ENCODE measurements at places on chromosomes 11 and 22.

- no peak for DNase-seq
Measured at GRCh38 chr11:17610085-17610894, 63.2 kb downstream of the OTOG start.

DNA sequence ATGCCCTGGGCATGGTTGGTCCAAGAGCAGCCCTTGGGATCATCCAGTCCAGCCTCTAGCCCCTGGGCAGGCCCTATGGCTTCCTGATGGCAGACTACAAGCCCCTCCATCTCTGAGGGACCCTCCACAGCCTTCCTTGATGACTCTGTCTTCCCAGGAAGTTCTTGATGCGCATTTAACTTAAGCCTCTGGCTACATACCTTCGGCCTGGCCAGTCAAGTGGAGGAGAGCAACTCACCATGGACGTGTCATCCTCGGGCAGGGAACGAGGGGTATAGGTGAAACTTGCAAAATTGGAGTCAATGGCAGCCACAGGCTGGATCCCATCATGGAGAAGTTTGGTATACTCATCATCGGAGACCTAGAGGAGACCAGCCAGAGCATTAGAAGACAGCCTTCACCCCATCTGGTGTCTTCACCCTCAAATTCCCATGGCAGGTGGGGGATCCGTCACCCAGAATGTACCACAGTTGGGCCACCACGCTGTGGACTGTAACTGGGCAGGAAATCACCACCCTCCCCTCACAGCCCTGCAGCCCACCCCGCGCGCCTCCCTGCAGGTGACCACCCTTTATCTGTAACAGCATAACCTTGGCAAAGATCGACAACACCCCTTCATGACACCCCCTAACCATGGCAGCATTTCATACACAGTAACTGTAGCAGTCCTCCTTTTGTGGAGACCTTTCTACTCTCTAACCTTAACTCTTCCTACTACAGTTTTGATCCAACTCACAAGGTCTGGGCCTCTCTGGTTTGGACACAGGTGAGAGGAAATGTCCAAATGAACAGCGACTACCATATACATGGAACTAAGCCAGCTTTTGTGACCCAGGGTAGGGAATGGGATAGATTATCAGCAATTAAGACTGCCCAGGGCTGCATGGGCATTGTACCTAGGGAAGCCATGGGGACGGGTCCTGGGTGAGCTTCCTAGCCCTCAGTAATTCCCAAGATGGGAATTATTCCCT, 91.7 kb downstream of the PDE2A start:
- no peak for DNase-seq

DNA sequence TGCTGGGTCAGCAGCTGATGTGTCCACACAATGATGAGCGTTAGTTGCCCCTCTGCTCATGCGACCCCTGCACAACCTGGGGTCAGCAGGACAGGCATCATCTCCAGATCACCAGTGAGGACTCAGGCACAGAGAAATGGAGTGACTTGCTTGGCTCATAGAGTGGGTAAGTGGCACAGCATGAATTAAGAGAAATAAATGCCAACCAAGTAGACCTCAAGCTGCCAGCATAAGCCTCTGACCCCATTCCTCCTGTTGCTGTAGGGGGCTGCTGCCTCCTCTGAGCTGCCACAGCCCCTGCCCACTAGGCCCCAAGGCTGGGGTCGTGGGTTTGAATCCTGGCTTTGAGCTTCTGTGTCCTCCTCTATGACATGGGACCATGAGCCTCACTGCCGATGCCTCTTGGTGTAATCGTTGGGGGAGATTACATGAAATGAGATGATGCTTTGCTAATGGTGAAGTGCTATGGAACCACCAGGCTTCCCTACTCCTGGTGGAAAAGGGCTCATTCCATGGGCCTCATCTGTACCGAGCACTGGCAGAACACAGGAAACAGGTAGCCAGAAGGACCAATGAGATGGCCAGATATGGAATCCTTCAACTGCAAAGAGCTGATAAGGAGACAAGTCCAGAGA, 33.6 kb downstream of the LRRC32 start:
- DNase-seq = no peak

DNA sequence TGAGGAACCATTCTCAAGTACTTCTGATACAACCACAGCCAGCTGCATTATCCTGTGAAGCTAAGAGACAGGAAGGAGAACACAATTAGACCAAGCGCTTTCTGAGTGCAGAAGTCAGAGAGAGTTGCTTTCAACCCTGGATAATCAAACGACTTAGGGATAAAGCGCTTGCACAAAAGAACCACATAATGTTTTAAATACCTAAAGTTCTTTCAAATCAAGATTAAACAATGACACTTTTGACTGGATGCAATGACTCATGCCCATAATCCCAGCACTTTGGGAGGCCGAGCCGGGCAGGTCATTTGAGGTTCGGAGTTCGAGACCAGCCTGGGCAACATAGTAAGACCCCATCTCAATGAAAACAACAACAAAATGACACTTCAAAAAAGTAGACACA, 145.1 kb downstream of the SWAP70 start:
- no peak for DNase-seq

- DNase-seq = no peak
Measured at GRCh38 chr11:62195945-62196344, 5.9 kb downstream of the SCGB1D1 start.

DNA sequence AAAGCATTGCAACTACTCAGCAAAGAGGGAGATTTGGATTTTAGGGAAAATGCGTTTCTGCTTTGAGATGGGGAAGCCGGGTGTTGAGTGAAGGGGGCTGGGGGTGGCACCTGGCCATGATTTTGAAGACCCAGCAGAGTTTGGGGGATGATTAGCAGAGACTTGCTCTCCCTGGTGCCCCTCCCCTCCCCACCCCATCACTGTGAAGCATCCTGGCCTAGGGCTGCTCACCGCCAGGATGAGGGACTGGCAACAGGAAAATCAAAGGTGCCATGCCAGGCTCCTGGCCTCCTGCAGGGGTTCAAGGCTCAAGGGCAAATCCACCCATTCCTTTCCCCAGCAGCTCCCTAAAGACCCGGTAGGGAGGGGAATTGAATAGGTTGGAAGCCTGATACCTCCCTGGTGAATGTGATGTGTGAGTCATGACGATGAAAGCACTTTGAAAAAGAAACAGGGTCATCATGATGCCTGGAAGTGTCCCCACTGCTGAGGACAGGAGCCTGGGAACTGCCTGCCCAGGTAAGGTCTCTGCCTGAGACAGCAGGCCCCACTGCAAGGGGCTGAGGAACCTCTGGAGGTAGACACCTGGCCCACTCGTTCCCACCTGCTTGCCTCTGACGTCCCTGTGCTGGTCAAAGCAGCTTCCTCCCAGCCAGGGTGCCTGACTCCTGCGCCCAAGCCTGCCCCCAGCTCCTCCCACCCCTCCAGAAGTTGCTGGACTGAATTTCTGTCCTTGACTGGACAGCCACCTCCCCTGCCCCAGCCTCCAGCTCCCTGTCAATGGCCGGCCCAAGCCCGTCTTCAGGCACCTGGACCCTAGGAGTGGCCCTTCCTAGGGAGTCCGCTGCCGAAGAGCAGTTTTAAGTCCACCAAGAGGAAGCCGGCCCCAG, 1.7 kb downstream of the CHST1 start:
- DNase-seq = no peak

DNA sequence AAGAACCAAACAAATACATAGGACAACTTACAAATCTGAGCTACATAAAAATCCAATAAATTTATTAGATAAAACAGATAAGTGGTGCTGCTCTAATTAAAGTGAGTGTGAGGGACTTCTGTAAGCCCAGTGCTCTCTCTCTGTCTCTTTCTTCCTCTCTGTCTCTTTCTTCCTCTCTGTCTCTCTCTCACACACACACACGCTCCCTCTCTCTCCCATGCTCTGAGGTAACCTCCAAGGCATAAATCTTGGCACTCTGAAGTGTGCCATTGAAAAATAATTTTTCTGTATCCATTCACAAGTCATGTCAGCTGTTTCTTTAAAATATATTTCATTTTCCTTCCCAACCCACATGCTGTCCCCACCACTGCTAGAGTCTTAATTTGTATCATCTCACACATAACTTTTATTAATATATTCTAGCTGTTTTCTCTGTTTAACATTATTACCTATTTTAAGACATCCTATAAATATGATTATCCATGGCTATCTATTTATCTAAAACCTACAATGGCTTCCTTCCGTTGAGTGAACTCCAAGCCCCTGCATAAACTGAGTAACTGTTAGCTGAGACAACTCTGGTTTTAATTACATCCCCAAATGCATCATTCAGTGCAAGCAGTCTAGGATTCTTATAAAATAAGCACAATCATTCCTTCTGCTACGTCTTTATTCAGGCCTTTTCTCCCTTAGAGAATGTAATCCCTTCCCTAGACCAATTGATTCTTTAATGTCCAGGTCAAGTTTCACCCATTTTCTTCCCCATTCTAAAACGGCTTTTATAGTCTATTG, 57.4 kb upstream of the SLC5A12 start:
- DNase-seq = no peak

DNA sequence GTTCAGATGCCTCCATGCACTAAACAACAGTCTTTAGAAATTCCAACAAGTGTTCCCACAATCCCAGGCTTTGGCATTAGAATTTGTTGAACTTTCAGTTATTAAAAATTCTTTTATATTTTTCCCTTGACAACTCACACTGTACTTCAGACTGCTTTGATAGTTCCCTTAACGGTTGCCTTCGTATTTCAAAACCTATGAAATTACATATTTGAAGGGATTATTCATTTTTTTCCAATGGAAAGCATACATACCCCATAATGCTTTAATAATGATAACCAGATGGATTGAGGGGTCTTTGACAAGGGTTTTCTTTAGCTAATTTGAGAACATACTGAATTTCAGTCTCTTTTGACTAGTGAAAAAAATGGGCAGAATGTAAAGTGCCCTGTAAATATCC, 76.5 kb downstream of the ME3 start:
- DNase-seq = no peak

DNA sequence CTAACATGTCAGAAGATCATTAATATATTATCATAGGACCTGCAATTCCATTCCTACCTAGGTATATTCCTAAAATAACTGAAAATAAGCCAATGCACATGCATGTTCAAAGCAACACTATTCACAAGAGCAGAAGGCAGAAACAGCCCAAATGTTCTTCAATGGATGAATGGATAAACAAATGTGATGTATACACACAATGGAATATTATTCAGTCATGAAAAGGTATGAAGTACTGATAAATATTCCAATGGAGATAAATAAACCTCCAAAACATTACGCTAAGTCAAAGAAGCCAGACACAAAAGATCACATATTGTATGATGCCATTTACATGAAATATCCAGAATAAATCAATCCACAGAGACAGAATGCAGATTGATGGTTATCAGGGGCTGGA, 16.8 kb downstream of the AMBRA1 start:
- DNase-seq = no peak

- DNase-seq = no peak
Measured at GRCh38 chr22:35903571-35904335, 124.9 kb downstream of the RBFOX2 start.

DNA sequence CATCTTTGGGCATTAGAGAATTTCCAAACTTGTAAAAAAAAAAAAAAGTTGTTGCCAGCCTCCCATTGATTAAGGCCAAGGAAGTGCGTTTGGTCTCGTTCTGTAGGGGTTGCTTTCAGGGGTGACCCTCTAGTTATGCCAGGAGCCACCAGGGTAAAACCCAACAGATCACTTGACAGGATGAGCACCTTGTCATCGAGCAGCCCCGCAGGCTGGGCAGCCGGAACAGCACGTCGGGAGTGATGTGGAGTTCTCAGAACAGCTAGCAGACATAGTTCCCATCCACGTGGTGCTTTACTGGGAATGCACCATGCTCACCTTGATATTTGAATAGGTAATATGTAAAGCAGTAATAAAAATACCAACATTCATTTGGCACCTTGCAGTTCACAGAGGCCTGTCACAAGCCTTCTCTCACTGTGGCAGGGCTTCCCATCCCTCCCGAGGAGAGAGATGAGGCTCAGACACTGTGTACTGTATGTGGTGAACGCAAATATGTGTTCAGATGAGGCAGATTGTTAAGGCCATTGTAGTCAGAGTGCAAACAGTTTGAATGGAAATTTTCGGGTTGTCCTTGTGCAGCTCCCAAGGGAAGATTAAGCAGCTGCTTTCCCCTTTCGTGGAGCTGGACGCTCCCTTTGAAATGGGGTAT, 70.9 kb upstream of the SORL1-AS1 start:
- DNase-seq = no peak

- DNase-seq = no peak
Measured at GRCh38 chr22:45752036-45752435, 80.4 kb downstream of the ATXN10 start.

DNA sequence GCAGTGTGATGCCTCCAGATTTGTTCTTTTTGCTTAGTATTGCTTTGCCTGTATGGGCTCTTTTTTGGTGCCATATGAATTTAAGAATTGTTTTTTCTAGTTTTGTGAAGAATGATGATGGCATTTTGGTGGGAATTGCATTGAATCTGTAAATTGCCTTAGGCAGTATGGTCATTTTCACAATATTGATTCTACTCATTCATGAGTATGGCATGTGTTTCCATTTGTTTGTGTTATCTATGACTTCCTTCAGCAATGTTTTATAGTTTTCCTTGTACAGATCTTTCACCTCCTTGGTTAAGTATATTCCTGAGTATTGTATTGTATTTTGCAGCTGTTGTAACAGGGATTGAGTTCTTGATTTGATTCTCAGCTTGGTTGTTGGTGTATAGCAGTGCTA, 18.3 kb upstream of the ZBED5 start:
- DNase-seq = no peak

- DNase-seq = no peak
Measured at GRCh38 chr11:71481101-71481960, 28.3 kb downstream of the NADSYN1 start.

GRCh38 chr11:16786131-16786530, 47.7 kb downstream of the C11orf58 start:
- no peak for DNase-seq

GRCh38 chr22:23315341-23315917, 135.1 kb downstream of the BCR start:
- DNase-seq = peak; percentile 25

GRCh38 chr11:128832121-128832497, 35.0 kb downstream of the KCNJ1 start:
- DNase-seq = no peak

- DNase-seq = no peak
Measured at GRCh38 chr22:33745501-33745900, 174.8 kb downstream of the LARGE1 start.

DNA sequence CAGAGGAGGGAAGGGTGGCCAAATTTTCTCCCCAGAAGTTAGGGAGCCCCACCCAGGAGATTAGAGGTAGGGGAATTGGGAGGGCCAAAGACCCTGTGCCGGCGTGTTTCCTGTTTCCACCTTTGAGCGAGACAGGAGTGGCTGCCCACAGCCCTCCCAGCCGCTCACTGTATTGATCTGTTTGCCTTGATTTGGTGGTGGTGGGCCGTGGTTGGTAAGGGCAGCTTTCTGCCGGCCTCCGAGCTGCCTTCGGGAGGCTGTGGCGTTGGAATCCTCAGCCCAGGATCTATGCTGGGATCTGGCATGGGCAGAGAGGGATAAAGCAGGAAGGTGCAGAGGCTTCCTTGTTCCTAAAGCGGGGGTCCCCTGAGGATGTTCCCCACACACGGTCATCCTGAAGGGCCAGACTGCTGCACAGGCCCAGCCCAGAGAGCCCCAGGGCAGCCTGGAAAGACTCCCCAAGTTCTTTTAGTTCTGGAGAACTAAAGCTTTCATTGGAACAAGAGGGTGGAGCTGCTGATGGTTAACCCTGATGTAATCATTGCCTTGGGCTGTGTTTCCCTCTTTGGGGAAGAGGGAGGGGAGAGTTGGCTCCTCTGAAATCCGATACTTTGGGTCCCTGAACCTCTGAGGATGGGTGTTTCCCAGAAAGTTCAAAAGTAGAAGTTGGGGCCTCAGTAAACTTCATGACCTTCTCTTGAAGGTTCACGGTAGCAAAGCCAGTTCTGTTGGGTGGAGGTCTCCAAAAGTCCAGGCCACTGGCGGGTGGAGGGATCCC, 7.2 kb downstream of the FAM83F start:
- no peak for DNase-seq
